ENCODE measurements at places on chromosomes 7 and 10. TPM values are rescaled to one million over a fixed set of nuclear protein-coding genes. Genes with fewer than 3 reads are reported as not detected.

DNA sequence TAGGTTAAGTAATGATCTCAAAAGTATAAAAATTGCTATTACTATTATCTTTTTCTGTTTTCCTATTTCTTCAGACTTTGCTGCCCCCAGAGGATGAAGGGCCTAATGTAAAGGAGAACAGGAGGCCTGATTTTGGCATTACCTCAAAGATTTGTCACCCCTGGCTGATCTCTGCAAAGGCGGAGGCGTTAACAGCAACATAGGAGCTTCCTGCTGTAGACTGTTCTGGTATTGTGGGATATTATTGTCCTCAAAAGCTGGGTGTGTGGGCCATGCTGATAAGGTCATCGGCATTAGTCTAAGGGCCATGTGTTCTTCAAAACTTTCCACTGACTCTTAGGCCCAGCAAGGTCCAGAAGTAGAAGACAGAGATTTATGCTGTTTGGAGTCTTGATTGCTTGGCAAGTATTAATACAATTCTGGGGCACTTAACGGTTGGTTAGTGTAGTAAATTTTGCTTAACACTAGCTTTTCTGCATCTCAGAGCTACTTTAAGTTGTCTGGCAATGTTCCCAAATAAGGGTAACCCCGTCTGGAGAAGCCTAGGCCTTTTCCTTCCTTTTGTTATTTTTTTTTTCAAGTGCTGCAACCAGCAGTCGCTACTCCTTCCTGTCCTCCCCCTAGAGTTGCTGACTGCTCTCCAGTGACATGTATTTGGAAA, 14.0 kb upstream of the ENTPD1 start:
- no peaks in the 10 kb centered on the region for H3K36me3 ChIP-seq
- 0 out of 2 replicates have a peak, but pooled peaks cover 3% of the 10 kb centered on the region for H3K4me1 ChIP-seq
- no peaks in the 10 kb centered on the region for H3K27me3 ChIP-seq

- H3K27me3 ChIP-seq, result no peaks in the 10 kb centered on the region
- no peaks in the 10 kb centered on the region for H3K36me3 ChIP-seq
- H3K27ac ChIP-seq, result no peak overlapping the region
Observed at GRCh38 chr10:50439806-50440205, 183.9 kb downstream of the SGMS1 start.

GRCh38 chr10:131683281-131683861, 217.4 kb upstream of the PPP2R2D start:
- H3K27ac ChIP-seq, result no peak overlapping the region
- no peaks in the 10 kb centered on the region for H3K4me1 ChIP-seq
- DNase-seq, result no peak
- H3K36me3 ChIP-seq, result no peaks in the 10 kb centered on the region

The VWA2 gene
- not detected for total RNA-seq

DNA sequence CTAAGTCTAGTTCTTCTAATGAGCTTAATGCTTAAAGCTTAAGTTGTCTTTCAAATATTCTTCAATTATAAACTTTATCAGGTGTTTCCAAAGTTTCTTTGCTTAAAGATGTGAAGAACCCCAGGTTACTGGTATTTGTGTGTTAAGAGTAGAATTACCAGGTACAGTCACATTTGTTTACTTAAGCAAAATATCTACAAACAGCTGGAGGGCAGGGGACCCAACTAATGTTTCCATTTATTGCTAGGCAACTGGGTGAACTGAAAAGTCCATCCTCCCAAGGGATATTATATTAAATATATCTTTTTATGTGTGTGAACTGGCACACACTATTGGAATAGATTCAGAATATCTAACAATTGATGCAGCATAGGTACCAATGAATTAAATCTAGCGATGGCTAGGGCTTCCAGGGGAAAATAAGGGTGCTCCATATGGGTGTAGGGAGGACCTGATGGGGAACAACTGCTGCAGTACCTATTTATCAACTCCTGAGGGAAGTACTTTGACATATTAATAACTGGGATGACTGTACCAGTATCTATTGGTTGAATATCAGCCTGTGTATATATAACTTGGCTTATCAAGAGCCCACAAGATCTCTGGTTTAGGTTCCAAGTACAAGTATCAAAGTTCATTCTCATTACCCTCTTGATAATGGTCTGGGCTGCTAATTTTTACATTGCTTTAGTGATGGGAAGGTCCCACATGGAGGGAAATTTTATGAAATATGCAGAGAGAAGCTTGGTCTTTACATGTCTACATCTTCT, 10.3 kb upstream of the AGR3 start:
- H3K4me1 ChIP-seq, result no peaks in the 10 kb centered on the region

GRCh38 chr10:97854743-97855142, 5.1 kb downstream of the GOLGA7B start:
- H3K36me3 ChIP-seq, result no peaks in the 10 kb centered on the region
- no peaks in the 10 kb centered on the region for H3K4me1 ChIP-seq
- DNase-seq, result no peak
- H3K27me3 ChIP-seq, result peaks cover 7% of the 10 kb centered on the region
- H3K27ac ChIP-seq, result no peak overlapping the region

The NEUROG3 gene
- not detected for total RNA-seq

The INTS1 gene
- total RNA-seq, result 167 TPM

The HYAL4 gene
- total RNA-seq, result not detected

DNA sequence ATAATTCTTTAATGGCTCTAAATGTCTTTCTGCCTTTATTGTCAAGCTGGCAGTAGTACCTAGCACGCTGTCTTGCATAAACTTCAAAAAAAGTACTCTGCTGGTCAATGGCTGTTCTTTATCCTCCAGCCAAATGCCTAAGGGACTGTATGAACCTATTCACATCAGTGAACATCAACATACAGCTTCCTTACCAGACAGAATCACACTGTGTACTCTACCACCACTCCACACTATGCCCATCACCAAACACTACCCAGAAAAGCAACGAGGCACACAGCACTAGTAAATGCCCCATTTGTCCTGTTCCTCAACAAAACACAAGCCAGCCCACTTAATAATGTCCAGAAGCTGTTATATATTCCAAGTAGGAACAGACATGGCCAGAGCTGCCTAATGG, 127.5 kb downstream of the SGMS1 start:
- no peaks in the 10 kb centered on the region for H3K27me3 ChIP-seq
- no peak overlapping the region for H3K27ac ChIP-seq
- no peak overlapping the region for H3K4me3 ChIP-seq
- no peaks in the 10 kb centered on the region for H3K36me3 ChIP-seq

DNA sequence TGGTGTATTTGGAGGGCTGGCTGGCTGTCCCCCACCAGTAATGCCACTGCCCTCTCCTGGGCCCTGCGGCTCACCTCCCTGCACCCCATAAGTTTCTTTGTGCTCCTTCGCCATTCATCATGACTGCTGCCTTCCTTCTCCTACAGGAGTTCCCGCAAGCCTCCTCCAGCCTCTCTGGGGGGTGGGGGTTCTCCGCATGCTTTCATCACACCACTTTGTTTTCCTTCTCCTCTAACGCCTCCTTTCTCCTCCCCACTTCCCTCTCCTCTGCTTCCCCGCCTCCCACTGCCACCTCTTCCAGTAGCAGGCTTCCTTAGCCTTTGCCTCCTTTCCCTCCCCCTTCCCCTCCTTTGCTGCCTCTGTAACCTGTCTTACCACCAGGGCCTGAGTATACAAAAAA, 58.1 kb downstream of the PAX2 start:
- H3K4me1 ChIP-seq, result no peaks in the 10 kb centered on the region
- no peak overlapping the region for H3K4me3 ChIP-seq
- H3K36me3 ChIP-seq, result no peaks in the 10 kb centered on the region
- no peak for DNase-seq
- no peak overlapping the region for H3K27ac ChIP-seq

DNA sequence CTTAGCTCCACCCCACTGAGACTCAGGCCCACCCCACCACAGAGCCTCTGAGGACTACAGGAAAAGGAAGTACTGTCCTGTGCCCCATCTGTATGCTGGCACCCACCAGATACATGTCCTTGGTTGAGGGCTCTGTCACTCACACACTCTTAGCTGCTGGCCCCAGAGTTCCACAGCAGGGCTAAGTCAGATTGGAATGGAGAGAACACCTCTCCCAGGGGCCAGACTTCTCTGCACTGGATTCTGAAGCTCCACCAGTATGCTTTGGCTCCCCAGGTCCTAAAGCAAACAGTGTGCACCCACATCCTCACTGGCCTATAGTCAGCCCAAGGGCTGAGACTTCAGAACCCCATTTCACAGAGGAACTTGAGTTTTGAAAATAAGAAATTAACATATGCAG, 103.2 kb upstream of the PPP2R2D start:
- DNase-seq, result no peak
- H3K36me3 ChIP-seq, result no peaks in the 10 kb centered on the region
- H3K4me3 ChIP-seq, result no peak overlapping the region
- H3K27ac ChIP-seq, result no peak overlapping the region
- no peaks in the 10 kb centered on the region for H3K4me1 ChIP-seq

DNA sequence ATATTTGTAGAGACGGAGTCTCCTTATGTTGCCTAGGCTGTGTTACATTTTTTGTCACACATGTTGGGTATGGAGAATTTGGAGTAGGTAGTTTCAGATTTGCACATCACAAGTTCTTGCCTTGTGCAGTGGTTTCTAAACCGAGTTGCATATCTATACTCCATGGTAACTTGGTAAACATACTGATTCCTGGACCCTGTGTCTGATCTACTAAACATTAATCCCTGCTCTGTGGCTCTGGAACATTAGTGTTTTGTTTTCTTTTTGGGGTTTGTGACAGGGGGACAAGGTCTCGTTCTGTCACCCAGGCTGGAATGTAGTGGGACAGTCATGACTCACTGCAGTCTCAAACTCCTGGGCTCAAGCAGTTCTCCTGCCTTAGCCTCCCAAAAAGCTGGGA, 24.7 kb downstream of the AUTS2 start:
- H3K27me3 ChIP-seq, result no peaks in the 10 kb centered on the region
- H3K36me3 ChIP-seq, result no peaks in the 10 kb centered on the region
- no peak overlapping the region for H3K27ac ChIP-seq
- H3K4me1 ChIP-seq, result no peaks in the 10 kb centered on the region

The ATP6V1F gene
- 149 TPM for total RNA-seq

DNA sequence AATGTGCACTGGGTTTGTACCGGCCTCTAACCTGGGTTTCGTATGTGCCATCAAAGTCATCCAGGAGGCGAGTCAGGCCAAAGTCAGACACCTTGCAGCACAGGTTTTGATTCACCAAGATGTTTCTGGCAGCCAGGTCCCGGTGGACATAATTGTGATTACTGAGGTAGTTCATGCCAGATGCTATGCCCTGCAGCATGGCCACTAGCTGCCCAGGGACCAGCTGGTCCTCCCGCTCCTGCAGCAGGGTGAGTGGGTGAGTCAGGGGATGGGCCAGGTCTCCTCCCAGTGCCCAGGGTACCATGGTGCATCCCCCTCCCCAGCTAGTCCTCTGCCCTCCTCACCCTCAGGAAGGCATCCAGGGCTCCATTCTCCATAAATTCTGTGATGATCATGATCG, 13.6 kb downstream of the ZYX start:
- H3K27me3 ChIP-seq, result no peaks in the 10 kb centered on the region
- H3K4me3 ChIP-seq, result no peak overlapping the region
- H3K4me1 ChIP-seq, result no peaks in the 10 kb centered on the region

DNA sequence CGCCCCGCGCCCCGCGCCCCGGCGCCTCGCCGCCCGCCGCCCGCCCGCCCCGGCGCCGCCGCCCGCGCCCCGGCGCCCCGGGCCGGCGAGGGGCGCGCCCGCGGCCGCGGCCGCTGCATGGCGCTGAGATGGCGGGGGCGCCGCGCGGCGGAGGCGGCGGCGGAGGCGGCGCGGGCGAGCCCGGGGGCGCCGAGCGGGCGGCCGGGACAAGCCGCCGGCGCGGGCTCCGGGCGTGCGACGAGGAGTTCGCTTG, 174 bp downstream of the ADCY1 start:
- H3K36me3 ChIP-seq, result no peaks in the 10 kb centered on the region
- DNase-seq, result no peak
- H3K27me3 ChIP-seq, result peaks cover 36% of the 10 kb centered on the region
- no peak overlapping the region for H3K27ac ChIP-seq
- H3K4me3 ChIP-seq, result no peak overlapping the region
- no peaks in the 10 kb centered on the region for H3K4me1 ChIP-seq

GRCh38 chr10:43209074-43209455, 57.8 kb downstream of the RASGEF1A start:
- no peak for DNase-seq
- H3K27ac ChIP-seq, result no peak overlapping the region
- H3K4me1 ChIP-seq, result peaks cover 31% of the 10 kb centered on the region
- H3K27me3 ChIP-seq, result no peaks in the 10 kb centered on the region
- H3K4me3 ChIP-seq, result no peak overlapping the region

GRCh38 chr7:129958643-129959470, 6.1 kb upstream of the UBE2H start:
- no peak overlapping the region for H3K4me3 ChIP-seq
- H3K27me3 ChIP-seq, result no peaks in the 10 kb centered on the region
- peaks cover 42% of the 10 kb centered on the region for H3K4me1 ChIP-seq
- no peaks in the 10 kb centered on the region for H3K36me3 ChIP-seq
